NCI-H226 (cell line): ENCODE measurements at places on chromosomes 1 and 21.
A peak's percentile ranks its signal among the peaks of the same experiment; 100 is the strongest.

- DNase-seq = peak; percentile 38
Observed at GRCh38 chr1:2204415-2205190, 10.0 kb upstream of the FAAP20 start.

DNA sequence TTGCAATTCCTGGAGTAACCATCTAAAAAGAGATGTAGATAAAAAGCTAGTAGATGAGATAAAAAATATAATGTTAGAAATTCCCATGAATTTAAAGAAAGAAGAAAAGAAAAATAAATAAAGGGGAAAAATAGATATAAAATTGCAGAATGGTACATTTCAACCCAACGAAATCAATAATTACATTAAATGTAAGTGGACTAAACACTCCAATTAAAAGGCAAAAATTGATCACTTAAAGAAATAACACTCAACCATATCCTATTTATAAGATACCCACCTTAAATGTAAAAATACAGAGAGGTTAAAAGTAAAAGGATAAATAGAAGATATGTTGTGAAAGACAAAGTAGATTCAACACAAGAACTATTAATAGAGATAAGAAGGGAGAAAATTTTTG is 150.5 kb upstream of the GRIK3 start:
- no peak for DNase-seq

DNA sequence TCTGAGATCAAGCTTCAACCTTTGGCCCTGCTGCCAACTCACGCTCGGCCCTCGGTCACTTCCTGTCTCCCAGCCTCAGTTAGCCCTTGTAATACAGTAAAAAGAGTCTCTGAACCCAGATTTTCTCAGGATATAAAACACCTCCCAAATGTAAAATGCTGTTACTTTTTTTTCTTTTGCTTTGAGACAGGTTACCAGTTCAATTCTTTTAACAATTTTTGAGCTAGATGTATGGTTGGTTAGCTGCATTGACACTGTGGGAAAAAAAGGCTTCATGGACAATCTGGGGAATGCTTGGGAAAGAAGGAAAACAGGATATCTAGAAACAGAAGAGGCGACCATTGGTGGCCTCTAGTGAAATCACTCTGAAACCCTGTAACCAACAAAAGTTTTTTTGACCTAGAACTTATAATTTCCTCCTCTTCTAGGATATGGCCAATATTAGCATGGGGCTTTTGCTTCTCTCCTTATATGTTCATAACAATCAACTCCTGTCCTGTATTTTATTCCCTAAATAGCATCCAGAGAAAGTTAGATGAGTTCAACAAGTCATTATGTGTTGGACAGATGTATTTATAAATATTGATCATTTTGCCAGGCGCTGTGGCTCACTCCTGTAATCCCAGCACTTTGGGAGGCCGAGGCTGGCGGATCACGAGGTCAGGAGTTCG is 1.3 kb downstream of the CMPK1 start:
- no peak for DNase-seq

DNA sequence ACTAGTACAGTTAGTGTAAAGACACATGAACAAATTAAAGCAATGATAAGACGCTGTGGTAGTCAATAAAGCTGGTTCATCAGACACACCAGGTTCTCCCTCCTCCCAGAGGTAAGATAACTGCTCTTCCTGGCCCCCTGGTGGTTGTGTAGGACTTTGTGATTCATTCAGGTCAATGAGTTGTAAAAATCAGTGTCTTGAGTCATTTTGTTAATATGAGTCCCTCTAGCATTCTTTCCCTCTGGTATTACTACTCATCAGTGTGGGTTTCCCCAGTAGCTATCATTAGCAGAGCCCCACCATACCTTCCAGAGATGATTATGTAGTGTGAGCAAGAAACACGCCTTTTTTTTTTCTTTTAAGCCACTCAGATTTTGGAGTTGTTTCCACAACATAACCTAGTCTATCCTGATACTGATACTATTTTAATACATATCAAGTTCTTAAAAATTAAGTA is 3.6 kb upstream of the SETDB1 start:
- DNase-seq = peak; percentile 78

DNA sequence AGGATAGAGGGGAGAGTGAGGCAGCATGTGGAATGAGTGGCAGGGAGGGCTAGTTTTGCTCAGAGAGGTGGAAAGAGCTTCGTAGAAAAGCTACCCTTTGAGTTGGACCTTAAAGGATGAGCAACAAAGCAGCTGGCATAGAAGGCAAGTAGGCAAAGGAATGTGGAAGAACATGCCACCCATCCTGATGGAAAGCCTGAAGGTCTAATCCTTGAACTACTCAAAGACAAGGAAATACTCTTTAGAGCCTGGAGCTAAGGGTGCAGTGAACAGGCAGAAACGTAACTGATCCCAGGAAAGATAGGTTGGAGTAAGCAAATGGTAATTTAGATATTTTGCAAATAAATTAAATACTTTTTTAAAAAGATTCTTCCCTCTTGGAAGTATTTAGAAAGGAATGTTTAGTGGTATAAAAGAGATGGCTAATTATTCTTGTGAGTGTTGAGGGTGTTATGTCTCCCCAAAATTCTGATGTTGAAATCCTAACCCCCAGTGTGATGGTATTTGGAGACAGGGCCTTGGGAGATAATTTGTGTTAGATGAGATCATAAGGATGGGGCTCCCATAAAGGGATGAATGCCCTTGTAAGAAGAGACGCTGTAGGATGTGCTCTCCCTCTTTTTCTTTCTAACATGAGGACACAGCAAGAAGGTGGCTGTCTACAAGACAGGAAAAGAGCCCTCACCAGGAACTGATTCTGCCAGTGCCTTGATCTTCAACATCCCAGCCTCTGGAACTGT is 308.1 kb upstream of the RUNX1 start:
- no peak for DNase-seq

DNA sequence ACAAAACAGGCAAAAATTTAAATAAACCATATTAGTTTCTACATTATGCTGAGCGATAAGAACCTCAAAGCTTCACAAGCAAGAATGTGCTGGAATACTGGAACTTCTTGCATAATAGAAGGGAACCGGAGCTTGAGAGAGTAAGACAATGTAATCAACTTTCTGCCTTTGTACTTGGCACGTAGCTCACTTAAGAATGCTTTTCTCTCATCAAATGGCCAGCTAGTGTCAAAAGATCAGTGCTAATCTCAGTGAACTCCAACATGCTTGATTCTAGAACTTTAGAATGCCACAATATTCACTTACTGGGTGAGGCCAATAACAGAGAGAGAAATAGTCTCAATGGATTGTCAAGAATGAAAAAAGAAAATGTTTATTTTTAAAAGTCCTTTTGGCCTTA is 486.1 kb upstream of the LRRC7 start:
- peak; percentile 44 for DNase-seq

GRCh38 chr1:84078108-84078841 is 65.8 kb upstream of the PRKACB start:
- no peak for DNase-seq

DNA sequence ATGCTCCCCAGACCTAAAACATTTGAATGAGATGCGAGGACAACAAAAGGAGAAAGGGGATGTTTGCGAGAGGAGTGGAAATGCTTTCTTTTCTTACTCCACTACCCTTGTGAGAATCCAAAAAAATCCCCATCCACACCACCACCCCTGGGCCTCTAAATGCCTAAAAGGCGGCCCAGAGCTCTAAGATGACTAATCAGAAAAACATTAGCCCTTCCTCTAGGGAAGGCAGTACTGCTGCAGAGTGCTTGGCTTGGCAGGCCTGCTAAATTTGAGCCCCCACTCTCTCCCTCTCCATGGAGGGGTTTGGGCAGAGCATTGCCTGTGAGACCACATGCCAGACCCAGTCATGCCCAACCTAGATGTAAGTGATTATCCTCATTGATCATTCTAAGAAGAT is 347.9 kb downstream of the USH2A start:
- peak; percentile 34 for DNase-seq

GRCh38 chr1:110326826-110327225 is 12.4 kb upstream of the RBM15 start:
- no peak for DNase-seq

GRCh38 chr1:107900090-107900945 is 64.7 kb downstream of the VAV3 start:
- DNase-seq = no peak

DNA sequence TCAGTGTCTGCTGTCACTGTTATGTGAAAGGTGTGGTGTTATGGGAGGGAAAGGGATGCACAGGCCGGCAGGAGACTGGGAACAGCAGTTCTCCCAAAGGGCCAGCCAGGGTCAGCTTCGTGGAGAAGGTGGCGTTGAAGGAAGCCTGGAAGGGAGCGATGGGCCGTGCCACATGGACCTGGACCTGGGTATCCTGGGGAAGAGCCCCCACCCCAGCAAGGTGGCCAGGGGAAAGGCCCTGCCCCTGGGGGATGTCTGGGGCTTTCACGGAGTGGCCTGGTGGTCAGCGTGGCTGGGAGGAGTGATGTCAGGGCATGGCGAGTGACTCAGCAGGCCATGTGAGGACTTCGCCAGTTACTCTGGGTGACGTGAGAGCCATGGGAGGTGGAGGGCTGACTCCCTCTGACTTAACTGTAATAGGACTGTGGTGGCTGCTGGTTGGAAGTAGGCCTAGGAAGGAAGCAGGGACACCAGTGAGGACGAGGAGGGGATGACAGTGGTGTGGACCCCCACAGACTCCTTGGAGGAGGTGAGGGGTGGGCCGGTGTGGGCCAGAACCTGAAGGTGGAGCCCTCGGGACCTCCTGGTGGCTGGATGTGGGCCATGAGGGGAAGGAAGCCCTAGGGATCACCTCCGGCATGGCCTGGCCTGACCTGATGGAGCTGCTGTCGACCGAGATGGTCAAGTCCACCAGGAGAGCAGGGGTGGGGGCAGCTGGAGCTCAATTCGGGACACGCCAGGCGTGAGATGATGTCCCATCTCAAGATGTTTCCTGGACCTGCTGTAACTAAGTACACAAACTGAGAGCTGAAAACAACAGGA is 54.5 kb downstream of the BACE2 start:
- DNase-seq = no peak

- no peak for DNase-seq
Observed at GRCh38 chr1:208534599-208534897, 290.4 kb upstream of the PLXNA2 start.

GRCh38 chr1:246279402-246279801 is 227.7 kb downstream of the SMYD3 start:
- no peak for DNase-seq

- no peak for DNase-seq
Observed at GRCh38 chr21:30101967-30102366, 64.6 kb downstream of the CLDN17 start.

GRCh38 chr21:29808153-29808552 is 131.6 kb downstream of the GRIK1 start:
- no peak for DNase-seq

- DNase-seq = no peak
Observed at GRCh38 chr1:175554586-175554985, 188.8 kb downstream of the TNR start.

DNA sequence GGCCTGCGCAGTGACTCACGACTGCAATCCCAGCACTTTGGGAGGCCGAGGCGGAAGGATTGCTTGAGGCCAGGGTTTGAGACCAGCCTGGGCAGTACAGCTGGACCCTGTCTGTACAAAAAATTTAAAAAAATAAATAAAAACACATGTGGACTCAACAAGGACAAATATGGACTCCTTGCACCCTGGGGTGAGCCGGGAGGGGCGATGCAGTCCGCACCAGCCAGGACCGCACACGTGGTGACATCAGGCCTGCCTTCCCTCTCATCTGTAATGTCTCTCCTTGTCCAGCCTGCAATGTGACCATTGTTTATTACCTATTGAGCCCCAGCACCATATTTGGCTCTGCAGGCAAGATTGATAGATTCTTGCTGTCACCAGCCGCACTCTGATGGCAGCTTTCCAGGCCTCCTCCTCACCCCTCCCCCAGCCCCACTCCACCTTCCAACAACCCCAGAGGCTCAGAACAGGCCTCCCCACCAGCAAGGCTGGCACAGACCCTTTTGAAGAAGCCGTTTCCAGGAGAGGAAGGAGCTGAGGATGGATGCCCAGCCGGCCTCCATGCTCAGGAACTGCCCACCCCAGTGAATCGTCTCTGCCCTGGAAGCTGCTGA is 55.2 kb downstream of the IRF2BP2 start:
- DNase-seq = no peak

GRCh38 chr1:43035821-43036741 is 77.4 kb upstream of the SLC2A1 start:
- DNase-seq = no peak

DNA sequence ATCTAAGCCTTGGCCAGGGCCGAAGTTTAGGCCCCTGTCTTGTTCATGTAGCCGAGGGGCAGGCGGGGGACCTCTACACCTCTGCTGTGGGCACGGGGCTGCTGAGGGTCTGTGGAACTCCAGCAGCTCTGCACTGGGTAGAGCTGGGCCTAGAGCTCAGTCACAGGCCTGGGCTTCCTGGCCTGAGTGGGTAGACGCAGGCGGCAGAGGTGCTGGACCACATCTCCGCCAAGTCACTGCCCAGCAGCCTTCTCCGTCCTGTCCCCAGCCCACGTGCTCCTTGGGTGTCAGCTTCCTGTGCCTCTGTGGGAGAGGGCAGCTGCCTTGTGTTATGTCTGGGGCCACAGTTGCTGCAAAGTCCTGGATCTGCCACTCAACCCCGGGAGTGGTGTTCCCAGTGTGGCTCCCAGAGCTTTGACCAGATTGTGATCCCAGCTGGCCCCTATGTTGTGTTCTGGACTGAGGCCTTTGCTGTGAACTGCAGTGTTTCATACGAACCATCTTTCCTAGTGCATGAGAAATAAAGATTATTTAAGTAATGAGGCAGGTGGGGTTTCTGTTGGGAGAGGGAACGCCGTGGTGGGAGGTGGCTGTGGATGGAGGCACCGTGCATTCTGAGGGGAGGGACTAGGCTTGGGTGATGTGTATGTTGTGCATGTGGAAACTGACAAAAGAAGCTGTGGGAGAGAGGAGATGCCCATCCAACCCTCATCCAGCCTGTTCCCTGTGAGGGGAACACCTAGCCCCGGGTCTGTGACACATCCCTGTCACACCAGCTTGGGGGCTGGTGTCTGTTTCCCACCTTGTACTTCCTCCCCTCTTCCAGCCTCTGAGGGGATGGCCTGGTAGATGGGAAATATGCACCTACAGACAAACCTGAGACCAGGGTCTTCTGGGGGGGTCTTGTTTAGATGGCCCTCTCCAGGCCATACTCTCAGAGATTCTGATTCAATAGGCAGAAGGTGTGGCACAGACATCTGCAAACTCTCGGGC is 12.2 kb downstream of the AMPD2 start:
- no peak for DNase-seq

GRCh38 chr21:26565546-26565945 is 7.5 kb downstream of the CYYR1 start:
- DNase-seq = no peak

DNA sequence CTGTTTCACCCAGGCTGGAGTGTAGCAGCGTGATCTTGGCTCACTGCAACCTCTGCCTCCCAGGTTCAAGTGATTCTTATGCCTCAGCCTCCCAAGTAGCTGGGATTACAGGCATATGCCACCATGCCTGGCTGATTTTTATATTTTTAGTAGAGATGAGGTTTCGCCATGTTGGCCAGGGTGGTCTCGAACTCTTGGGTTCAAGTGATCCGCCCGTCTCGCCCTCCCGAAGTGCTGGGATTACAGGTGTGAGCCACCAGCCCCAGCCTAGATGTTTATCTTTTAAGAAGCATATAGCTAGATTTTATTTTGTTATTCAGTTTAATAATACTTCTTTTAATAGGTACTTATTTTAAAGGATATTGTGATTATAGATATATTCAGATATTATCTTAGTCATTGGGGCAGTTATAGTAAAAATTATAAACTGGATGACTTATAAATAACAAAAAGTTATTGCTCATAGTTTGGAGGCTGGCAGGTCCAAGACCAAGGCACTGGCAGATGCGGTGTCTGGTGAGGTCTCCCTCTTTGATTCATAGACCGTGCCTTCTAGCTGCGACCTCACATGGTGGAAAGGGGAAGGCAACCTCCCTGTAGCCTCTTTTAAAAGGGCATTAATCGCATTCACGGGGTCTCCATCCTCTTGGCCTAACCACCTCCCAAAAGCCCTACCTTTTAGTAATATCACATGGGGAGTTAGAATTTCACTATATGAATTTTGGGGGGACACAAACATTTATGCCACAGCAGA is 3.1 kb upstream of the KCNE2 start:
- no peak for DNase-seq
